ENCODE measurements at places on chromosomes 12 and 14.

GRCh38 chr14:55688566-55688965 is 108.6 kb downstream of the KTN1 start:
- H3K4me1 ChIP-seq = no peaks in the 10 kb centered on the region
- no peak overlapping the region for H3K27ac ChIP-seq
- no peak for DNase-seq

DNA sequence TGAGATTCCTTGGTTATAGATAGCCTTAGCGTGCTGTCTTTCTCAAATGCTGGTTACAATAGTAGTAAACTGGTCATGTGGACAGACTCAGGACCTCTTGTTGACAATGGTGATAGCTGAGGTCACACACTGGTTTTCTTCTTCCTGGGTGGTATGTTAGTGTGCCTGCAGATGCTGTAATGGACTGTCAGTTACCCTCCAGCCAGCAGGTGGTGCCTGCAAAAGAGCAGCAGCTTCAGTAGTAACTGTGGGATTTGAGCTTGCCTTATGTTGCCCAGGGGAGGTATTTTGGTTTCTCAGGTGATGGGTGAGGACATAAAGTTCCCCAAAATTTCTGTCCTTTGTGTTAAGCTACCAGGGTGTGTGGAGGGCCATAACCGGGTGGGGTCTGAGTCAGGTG is 33.7 kb upstream of the SCAF11 start:
- peaks cover 35% of the 10 kb centered on the region for H3K27me3 ChIP-seq
- DNase-seq = no peak
- no peak overlapping the region for H3K4me3 ChIP-seq
- H3K4me1 ChIP-seq = no peaks in the 10 kb centered on the region
- H3K27ac ChIP-seq = no peak overlapping the region

GRCh38 chr12:79624378-79624777 is 66.4 kb downstream of the PAWR start:
- no peaks in the 10 kb centered on the region for H3K27me3 ChIP-seq
- H3K27ac ChIP-seq = peak overlapping the region; percentile 46

DNA sequence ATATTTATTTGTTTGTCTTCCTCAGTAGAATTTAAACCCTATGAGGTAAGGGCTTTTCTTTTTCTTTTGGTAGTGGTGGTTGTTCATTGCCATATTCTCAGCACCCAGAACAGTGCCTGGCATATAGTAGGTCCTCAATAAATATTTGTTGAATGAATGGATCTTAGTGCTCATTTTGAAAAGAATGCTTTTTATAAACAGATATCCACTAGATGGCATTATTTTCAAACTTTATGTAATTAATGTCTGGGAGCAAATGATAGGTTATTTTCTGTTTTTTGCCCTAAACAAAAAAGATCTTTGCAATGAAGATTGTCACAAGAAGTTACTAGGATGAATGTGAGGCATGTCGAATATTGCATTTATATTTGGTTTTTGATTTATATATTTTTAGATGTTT is 64.1 kb downstream of the RAD51B start:
- no peak overlapping the region for H3K4me3 ChIP-seq
- no peaks in the 10 kb centered on the region for H3K27me3 ChIP-seq
- no peak overlapping the region for H3K27ac ChIP-seq

- peak; percentile 92 for DNase-seq
- H3K36me3 ChIP-seq = peaks cover 7% of the 10 kb centered on the region
- no peaks in the 10 kb centered on the region for H3K27me3 ChIP-seq
- H3K4me1 ChIP-seq = peaks cover 33% of the 10 kb centered on the region
These were observed 211.3 kb downstream of the ESR2 start for GRCh38 chr14:64082837-64083236.

- H3K27ac ChIP-seq = peak overlapping the region; percentile 97
- H3K27me3 ChIP-seq = no peaks in the 10 kb centered on the region
- peaks cover 52% of the 10 kb centered on the region for H3K4me1 ChIP-seq
- H3K36me3 ChIP-seq = peaks cover 59% of the 10 kb centered on the region
- peak overlapping the region; percentile 41 for H3K4me3 ChIP-seq
These were observed 15.0 kb downstream of the KCTD10 start for GRCh38 chr12:109461846-109462756.

DNA sequence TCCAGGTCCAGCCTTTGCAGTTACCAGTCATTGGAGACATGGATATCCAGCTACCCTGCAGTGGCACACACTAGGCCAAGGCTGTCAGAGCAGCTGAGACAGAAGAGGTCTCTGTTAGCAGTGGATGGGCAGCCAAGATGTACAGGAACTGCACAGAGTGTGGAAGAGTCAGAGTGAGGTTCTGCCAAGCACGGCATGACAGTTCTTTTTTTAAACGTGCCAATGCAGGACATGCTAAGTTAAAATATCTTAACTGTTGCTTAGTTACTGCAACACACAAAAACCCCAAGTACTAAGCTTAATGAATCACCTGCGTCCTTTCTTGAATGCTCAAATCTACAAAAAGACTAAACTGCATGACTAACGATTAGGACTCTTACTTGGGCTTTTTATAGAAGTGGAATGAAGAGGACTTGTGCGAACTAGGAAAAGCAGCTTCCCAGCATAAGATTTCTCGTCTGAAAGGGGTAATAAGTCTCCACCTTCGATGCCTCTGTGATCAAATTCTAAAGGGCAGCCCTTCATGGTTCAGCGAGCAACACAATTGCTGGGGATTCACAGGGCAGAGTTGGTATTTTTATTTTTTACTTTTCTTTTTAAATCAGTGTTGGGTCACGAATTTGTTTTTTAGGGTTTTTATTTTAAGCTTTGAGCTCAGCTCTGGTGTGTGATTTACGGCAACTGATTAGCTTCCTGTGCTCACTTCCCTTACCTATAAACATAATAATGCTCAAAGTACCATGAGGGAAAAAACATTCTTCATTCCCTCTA is 20.6 kb downstream of the MAPK1IP1L start:
- H3K27me3 ChIP-seq = no peaks in the 10 kb centered on the region
- peaks cover 47% of the 10 kb centered on the region for H3K4me1 ChIP-seq
- H3K27ac ChIP-seq = peak overlapping the region; percentile 100
- H3K36me3 ChIP-seq = peaks cover 31% of the 10 kb centered on the region
- H3K4me3 ChIP-seq = peak overlapping the region; percentile 50

- no peaks in the 10 kb centered on the region for H3K27me3 ChIP-seq
- H3K27ac ChIP-seq = peak overlapping the region; percentile 2
- no peak for DNase-seq
- no peak overlapping the region for H3K4me3 ChIP-seq
- H3K36me3 ChIP-seq = no peaks in the 10 kb centered on the region
These were observed 305.4 kb downstream of the BMP4 start for GRCh38 chr14:53651096-53651740.

GRCh38 chr12:49843876-49844437 is 1.1 kb upstream of the BCDIN3D start:
- H3K36me3 ChIP-seq = no peaks in the 10 kb centered on the region
- no peak overlapping the region for H3K27ac ChIP-seq
- H3K4me1 ChIP-seq = peaks cover 11% of the 10 kb centered on the region
- H3K27me3 ChIP-seq = peaks cover 9% of the 10 kb centered on the region
- no peak for DNase-seq

- H3K4me3 ChIP-seq = peak overlapping the region; percentile 77
- no peak overlapping the region for H3K27ac ChIP-seq
- peak; percentile 59 for DNase-seq
- peaks cover 44% of the 10 kb centered on the region for H3K27me3 ChIP-seq
- no peaks in the 10 kb centered on the region for H3K36me3 ChIP-seq
These were observed 225.6 kb upstream of the CRY1 start for GRCh38 chr12:107318806-107319532.

DNA sequence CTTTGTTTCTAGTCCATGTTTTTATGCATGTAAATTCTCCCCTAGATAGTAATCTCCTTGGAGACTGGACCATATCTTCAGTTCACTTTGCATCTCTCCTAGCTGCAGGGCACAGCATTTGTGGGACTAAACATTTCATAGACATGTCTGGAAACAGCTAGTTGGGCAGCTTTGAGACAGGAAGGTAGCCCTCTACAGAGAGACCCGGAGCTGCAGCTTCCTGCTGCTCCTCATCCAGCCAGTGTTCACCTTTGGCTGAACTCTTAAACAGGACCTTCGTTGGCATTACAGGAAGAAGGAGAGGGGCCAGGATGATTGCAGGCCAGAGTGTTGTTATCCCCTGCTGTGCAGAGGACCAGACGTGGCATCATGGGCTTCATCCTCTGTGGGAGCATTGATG is 52.9 kb downstream of the GNS start:
- no peak for DNase-seq
- H3K27ac ChIP-seq = no peak overlapping the region
- no peak overlapping the region for H3K4me3 ChIP-seq
- peaks cover 7% of the 10 kb centered on the region for H3K36me3 ChIP-seq

DNA sequence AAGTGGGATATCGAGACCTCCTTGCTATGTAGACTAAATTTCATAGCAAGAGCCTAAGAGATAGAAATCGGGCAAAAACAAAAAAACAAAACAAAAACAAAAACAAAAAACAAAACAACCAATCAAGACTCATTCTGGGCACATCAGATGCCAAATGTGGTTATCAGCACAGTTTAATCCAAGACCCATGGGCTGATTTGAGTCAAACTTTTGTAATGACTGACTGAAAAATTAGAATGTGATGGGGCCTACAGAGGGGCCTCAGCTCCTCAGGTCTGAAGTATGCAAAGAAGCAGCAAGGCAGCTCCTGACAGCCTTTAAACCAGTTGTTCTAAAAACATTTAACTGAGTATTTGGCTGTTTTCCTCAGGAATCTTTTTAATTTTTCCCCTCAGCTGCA is 49.3 kb downstream of the SLC4A8 start:
- no peak overlapping the region for H3K4me3 ChIP-seq
- H3K27ac ChIP-seq = no peak overlapping the region
- no peaks in the 10 kb centered on the region for H3K27me3 ChIP-seq
- no peaks in the 10 kb centered on the region for H3K4me1 ChIP-seq
- no peaks in the 10 kb centered on the region for H3K36me3 ChIP-seq

- no peaks in the 10 kb centered on the region for H3K27me3 ChIP-seq
- peaks cover 79% of the 10 kb centered on the region for H3K36me3 ChIP-seq
- no peaks in the 10 kb centered on the region for H3K4me1 ChIP-seq
- H3K4me3 ChIP-seq = no peak overlapping the region
- peak overlapping the region; percentile 44 for H3K27ac ChIP-seq
These were observed 10.6 kb downstream of the EIF2B2 start for GRCh38 chr14:75013290-75013689.

- H3K27ac ChIP-seq = no peak overlapping the region
- H3K27me3 ChIP-seq = no peaks in the 10 kb centered on the region
- H3K4me3 ChIP-seq = no peak overlapping the region
- H3K4me1 ChIP-seq = no peaks in the 10 kb centered on the region
- DNase-seq = peak; percentile 33
These were observed 8.8 kb downstream of the EIF2B2 start for GRCh38 chr14:75011356-75011994.

- no peak overlapping the region for H3K4me3 ChIP-seq
- no peaks in the 10 kb centered on the region for H3K36me3 ChIP-seq
- H3K27ac ChIP-seq = no peak overlapping the region
- no peaks in the 10 kb centered on the region for H3K27me3 ChIP-seq
These were observed 60.3 kb downstream of the MED13L start for GRCh38 chr12:116217045-116217735.

- no peak overlapping the region for H3K27ac ChIP-seq
- no peaks in the 10 kb centered on the region for H3K27me3 ChIP-seq
- H3K36me3 ChIP-seq = no peaks in the 10 kb centered on the region
- DNase-seq = no peak
These were observed 85.0 kb downstream of the CRADD start for GRCh38 chr12:93762059-93762719.

DNA sequence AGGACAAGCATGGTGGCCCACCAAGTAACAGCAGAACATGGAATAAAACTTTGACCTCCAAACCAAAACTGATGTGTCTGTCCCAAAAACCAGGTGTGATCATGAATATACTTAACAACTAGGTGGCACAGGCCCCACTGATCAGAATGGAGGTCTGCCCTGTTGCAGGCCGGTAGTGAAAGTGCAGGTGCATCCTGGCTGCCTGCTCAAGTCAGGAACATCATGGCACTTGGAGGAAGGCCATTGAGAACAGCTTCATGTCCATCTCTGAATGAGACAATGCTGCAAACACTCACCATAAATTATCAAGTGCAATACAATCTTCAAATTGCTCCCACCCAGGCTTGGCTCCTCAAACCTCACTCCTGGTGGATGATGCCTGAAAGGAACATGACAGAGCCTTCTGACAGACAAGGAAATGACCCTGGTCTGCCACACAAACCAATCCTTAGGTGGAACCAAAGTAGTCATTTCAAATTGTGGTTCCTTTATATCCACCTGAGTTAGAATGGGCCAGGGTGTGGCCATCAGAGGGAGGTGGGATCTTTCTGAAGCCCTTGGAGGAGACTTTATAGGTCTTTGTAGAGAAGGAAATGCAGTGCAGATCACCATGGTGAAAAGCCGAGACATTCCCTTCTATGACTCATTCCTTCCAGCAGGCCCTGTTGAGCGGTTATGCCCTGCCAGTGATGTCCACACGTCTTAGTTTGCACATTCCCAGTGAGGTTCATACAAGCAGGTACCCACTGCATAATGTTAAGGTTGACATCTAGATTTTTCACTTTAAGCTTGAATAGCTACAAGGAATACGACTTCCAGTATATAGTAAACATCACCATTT is 36.0 kb downstream of the EGLN3 start:
- H3K4me3 ChIP-seq = no peak overlapping the region
- peak; percentile 72 for DNase-seq
- no peaks in the 10 kb centered on the region for H3K27me3 ChIP-seq
- H3K4me1 ChIP-seq = peaks cover 14% of the 10 kb centered on the region

- no peak overlapping the region for H3K4me3 ChIP-seq
- H3K27me3 ChIP-seq = peaks cover 88% of the 10 kb centered on the region
- DNase-seq = no peak
- no peaks in the 10 kb centered on the region for H3K4me1 ChIP-seq
- no peak overlapping the region for H3K27ac ChIP-seq
These were observed 107.3 kb upstream of the DCN start for GRCh38 chr12:91289906-91290305.

DNA sequence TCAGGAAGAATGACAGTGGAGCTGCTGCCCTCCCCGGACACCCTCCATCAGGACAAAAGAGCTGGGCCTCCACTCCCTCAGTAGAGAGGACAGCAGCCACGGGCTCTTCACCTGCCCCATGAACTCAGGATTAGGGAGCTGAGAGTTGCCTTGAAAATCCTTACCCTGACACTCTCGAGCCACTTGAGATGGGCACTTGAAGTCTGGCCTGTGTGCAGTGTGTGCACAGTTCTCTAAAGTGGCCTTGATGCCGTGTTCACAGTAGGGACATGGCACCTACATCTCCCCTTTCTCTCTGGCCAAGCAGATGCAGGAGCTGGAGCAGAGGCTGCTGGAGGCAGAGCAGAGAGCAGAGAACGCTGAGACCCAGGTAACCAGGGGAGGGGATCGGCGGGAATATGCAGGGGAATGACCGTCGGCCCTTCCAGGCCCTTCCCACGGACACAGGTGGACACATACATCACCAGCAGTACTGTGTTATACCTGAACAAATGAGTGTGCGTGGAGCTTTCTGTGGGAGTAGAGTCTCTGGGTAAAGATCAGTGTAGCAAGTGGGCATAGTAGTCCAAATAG is 22.5 kb downstream of the PLEKHH1 start:
- no peaks in the 10 kb centered on the region for H3K36me3 ChIP-seq
- no peaks in the 10 kb centered on the region for H3K27me3 ChIP-seq
- peaks cover 12% of the 10 kb centered on the region for H3K4me1 ChIP-seq
- no peak overlapping the region for H3K4me3 ChIP-seq
- no peak for DNase-seq

GRCh38 chr12:51025338-51025835 is 797 bp downstream of the SLC11A2 start:
- peak overlapping the region; percentile 99 for H3K27ac ChIP-seq
- H3K27me3 ChIP-seq = no peaks in the 10 kb centered on the region
- peaks cover 18% of the 10 kb centered on the region for H3K36me3 ChIP-seq
- peak overlapping the region; percentile 77 for H3K4me3 ChIP-seq
- DNase-seq = no peak
- H3K4me1 ChIP-seq = peaks cover 34% of the 10 kb centered on the region

Data from MCF 10A (cell line).